ENCODE measurements at places on chromosomes 13 and 19.

GRCh38 chr19:52536448-52536800 lies 9.0 kb downstream of the ZNF808 start:
- DNase-seq: no peak

GRCh38 chr19:1001538-1002166 lies 1.4 kb downstream of the GRIN3B start:
- DNase-seq: no peak

DNA sequence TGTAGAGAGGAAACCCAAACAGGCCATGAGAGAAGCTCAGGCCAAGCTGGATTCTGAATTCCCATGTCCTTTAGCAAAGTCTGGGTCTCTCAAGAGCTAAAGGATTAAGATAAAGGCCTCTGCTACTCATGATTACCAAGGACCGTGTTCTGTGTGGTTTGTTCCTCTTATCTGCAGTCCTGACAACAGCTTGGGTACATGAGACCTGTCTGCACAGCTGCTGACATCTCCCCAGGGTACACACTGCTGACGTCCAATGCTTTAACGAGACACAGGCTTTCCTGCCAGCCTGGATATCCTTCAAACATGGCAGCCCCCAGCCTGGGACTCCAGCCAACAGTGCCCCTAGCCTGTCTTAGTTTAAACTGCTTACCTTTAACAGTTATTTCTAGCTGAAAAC lies 211.0 kb downstream of the SLC7A1 start:
- DNase-seq: no peak

DNA sequence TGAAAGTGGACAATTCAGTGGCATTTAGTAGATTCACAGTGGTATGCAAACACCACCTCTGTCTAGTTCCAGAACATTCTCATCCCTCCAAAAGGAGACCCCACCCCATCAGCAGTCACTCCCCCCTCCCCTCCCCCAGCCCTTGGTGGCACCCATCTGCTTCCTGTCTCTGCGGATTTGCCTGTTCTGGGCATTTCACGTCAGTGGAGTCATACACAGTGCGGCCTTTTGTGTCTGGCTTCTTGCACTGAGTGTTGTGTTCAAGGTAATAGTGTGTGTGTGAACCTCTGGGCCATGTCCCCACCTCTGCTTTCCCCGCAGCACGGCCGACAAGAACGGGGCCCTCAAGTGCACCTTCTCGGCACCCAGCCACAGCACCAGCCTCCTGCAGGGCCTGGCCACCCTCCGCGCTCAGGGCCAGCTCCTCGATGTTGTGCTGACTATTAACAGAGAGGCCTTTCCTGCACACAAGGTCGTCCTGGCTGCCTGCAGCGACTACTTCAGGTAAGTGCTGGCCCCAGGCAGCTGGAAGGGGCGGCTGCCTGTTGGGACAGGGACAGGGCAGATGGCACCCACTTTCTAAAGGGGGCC lies 19.4 kb upstream of the CRTC1 start:
- DNase-seq: no peak

GRCh38 chr19:39299832-39300231 lies 3.6 kb downstream of the IFNL1 start:
- DNase-seq: no peak

DNA sequence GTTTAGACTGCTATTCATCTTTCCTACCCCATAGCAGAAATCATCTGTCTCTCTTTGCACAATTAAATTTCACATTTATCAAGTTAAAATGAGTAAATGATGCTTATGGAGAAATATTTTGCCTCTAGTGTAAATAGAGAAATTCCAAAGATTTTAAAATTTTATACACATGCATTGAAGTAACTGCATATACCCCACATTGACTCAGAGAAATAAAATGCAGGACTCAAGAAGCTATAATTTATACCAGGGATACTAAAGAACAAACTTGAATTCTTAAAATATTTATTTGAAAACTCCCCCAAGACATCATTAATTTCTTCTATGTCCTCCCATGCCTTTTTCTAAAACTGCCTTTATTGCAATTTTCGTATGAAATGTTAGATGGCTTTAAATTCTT lies 165.8 kb downstream of the DIAPH3 start:
- DNase-seq: no peak

- no peak for DNase-seq
Measured at GRCh38 chr19:13068085-13068846, 34.4 kb downstream of the LYL1 start.

- DNase-seq: no peak
Measured at GRCh38 chr19:43634872-43635560, 4.6 kb downstream of the CADM4 start.

- no peak for DNase-seq
Measured at GRCh38 chr19:33397536-33398360, 24.2 kb downstream of the CEBPG start.

- no peak for DNase-seq
Measured at GRCh38 chr13:32804673-32805230, 211.5 kb upstream of the KL start.
